ENCODE measurements at places on chromosomes 16 and 17.
A peak's percentile ranks its signal among the peaks of the same experiment; 100 is the strongest.

DNA sequence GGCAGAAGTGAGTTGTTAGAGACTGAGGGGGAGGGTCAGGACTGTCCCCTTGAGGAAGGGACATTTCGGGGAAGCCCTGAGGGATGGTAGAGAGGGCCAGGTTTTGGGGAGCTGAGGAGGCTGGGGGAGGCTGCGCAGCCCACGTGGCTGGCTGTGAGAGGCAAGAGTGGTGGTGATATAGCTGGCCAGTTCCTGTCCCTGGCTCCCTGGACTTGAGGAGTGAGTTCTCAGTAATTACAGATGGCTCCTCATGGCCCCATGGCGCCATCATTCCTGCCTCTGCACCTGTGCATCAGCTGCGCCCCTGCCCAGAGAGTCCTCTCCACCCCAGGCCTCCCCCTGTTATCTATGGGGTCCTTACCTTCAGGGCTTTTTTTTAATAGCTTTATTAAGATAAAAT, 30.3 kb downstream of the MPRIP start:
- no peak for DNase-seq

DNA sequence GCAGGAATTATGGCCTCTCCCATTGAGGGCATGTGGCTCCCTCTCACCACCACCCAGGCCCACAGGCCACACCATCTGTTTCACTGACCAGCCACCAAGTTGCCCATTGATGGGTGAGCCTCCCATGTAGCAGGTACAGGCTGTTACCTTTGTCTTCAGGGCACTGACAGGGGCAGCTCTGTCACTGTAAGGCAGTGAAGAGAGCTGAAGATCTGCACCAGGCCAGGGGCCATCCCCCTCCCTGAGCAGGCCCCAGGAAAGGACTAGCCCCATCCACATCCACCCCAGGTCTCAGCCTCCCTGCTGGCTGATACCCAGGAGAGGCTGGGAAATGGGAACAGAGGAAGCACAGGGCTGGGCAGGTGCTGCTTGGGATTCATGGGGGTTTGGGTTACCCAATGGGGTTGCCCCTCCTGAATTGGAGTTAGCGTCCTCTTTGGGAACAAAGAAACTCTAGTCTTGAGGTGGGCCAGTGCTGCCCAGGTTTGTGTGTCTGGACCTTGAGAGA, 1691.4 kb downstream of the TP53TG3F start:
- no peak for DNase-seq

DNA sequence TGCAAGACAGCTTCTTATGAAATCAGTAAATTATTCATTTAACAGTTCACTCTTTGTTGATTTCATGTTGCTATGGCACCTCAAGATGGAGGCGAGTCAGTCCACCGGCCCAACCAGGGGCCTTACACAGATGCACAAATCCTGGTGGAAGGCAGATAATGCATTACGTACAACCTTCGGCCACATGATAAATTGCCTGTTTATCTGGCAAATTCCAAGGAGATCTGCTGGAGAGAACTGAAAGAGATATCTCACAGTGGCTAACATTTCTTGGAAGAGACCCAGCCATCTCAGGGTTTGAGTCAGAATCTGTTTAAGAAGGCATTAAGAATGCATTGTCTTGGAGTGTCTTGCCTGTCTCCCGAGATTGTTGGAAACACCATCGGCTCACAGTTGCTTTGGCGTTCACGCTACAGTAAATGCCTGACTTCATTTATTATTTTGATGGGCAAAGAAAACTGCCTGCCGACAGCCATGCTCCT, 225.6 kb downstream of the MSI2 start:
- no peak for DNase-seq

DNA sequence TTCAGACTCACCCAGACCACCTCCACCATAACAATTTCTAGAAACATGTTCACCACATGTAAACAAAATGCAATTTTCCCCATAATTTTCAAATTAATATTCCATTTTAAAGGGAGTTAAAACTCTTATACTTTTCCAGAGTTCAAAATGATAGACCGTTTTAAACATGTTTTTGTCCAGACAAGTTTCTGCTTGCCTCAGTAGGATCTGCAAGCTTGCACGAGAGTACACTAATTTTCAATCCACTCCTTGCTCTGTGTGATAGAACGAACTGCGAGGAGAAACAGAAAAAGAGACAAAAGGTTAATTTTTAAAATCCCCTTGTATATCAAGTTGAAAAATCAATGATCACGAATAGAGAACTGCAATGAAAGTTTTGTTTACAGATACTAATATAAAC, 7.1 kb downstream of the FAHD1 start:
- no peak for DNase-seq

- DNase-seq = no peak
Observed at GRCh38 chr16:49640581-49640980, 215.3 kb downstream of the ZNF423 start.

GRCh38 chr16:22670044-22670536, 143.9 kb upstream of the HS3ST2 start:
- DNase-seq = no peak

GRCh38 chr17:67628580-67629013, 89.1 kb upstream of the NOL11 start:
- DNase-seq = no peak

DNA sequence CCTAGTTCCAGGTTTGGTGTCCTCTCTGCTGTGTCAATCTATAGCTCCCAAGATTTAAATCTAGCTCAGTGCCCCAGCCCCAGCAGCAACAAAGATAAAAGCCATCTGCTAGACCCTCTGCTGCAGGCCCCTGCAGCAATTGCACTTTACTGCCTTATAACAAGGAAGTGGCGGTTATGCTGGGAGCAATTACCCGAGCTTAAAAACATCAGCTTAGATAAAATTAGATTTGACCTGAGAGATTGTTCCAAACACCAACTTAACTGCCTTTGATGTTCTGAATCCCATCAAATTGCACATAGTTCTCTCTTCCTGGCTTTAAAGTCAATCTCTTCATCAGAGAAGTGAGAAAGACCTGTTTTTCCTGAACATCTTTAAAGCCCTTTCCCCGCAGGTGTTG, 62.4 kb upstream of the SHISA6 start:
- DNase-seq = no peak

DNA sequence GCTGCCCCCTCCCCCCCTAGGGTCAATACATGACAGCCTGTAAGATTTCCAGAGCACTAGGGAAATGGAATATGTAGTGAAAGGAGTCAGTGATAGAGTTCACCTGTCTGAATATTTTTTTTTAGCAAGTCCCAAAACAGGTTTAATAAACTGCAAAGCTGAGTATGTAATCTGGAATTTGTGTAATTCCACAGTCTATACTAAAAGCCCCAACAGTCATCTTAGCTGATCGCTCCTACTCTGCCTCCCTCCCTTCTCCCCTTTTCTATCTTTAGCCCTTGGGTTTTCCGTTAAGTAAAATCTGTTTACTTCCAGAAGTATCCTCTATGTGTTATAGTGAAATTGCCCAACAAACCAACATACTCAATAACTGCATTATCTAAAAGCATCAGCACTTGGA, 3.5 kb downstream of the CDH13 start:
- no peak for DNase-seq

GRCh38 chr17:29089601-29090044, 46.7 kb downstream of the PIPOX start:
- no peak for DNase-seq

DNA sequence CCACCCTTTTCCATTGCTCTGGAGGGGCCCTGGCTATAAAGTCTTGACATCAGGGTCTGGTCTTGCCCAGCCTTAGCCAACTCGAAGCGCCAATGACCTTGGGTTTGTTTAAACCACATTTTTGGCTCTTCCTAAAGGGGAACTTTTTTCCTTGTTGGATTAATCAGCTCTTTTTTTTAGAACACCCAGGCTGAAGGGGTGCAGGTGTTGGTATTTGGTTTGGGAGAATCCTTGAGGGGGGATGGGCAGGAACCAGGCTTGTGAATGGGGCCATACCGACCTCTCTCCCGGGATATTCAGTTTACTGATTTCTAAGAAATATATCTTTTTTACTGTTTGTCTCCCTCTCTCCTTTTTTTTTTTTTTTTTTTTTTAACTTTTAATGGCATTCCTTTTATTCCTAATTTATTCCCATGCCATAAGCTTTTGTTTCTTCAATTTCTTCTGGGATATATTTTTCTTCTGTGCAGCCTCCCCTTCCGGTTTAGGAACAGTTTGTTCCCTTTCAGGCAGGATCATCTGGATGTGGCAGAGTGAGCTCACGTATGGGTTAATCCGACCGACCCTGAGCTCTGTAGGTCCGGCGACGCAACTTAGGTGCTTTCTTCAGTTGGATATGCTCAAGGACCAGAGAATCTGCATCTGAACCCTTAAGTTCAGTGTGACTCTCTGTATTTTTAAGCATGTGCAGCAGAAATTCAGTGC, 129.5 kb downstream of the ABCC6 start:
- DNase-seq = no peak

DNA sequence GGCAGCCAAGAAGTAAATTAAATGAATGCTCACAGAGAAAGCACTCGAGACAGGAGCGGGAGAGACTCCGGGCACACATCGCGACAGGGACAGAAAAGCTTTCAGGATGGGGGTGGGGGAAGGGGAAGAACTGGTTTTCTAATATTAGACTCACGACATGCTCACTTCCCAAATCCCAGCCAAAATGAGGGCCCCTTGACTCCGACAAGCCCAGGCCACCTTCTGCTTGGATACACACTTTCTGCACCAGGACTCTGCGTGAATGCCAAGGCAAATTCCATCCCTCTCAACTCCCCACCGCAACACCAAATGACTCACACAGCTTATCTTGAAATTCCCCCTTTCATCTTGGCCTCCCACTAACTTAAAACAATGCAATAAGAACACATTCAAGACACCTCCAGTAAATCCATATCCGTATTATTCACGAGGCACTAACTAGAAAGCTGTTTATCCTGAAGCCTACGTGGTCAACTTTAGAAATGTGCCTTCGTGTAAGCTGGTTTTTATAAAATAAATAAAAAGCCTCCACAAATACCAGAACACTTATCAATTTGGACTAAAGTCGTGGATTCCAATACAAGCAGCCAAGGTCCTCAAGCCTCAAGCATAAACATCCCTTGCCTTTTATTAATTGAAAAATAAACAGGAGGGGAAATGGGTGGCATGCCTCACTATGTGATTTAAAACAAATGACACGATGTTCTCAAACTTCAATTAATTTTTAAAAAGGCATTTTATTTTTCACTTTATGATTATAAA, 46.1 kb downstream of the NXN start:
- DNase-seq = no peak

DNA sequence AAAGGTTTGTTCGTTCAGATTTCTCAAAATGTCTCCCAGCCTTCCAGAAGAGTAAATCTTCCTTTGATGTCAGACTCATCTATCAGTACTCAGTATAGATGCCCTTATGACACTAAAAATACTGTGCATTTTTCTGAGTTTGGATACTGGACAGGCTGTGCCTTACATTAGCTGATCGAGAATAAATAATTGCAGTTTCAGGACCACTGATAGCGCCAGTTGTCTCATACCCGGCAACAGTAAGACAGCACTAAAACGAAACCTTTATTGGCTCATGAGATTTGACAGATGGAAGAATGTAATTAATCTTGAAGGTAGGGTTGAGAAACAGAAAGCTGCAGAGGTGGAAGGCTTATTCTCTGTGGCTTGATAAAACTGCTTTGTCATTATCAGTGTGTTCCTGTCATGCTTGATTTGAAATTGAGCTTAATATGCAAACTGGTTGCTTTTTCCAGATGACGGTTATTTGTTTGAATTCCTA, 1.2 kb downstream of the ATP6V0A1 start:
- no peak for DNase-seq

GRCh38 chr16:8718851-8719680, 44.6 kb downstream of the ABAT start:
- no peak for DNase-seq

GRCh38 chr16:21703156-21703555, 39.4 kb downstream of the OTOA start:
- no peak for DNase-seq

GRCh38 chr17:48612854-48613691, 2.0 kb downstream of the HOXB8 start:
- DNase-seq = peak; percentile 50

DNA sequence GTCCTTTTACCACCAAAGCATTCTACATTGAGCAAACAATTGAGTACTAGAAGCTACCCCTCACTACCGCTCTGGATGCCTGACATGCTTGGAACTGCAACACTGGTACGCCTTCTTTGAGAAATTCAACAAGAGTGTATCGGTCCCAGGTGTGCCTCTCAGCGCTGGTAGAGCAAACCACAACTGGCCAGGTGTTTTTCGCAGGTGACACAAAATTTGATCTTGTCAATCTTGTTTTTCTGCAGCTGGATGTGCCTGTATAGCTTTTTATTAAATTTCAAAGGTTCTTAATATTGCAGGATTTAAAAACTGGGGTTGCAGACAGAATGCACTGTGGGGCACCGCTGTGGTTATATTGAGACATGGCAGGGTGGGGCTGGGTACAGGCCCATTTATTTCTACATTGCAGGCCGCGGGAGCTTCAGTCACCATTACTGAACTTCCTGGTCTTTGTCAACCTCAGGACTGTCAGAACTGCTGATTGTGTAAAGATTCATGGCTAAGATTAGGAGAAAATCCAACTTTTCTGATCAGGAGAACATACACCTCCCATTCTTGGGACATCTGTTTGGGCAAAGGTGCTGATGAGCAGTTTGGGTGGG, 4.5 kb upstream of the SNX20 start:
- DNase-seq = no peak

DNA sequence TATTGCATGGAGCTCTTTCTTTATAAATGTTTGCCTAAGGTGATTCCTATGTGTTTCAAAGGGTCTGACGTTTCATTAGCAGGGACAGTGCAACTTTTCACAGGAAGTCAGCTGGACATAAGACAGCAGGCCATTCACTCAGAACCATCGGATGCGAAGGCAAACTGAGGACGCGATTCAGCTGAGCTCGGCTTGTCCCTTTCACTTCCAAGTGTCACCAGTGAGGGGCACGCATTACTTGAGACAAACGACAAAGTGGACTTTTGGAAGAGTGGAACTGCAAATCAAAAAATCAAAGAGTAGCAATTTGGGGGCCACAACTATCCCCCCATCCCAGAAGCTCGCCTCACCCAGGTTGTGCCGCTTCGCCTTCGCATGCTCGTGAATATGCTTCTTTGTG, 14.6 kb downstream of the USP22 start:
- no peak for DNase-seq

GRCh38 chr17:38327936-38328335, 15.8 kb downstream of the GPR179 start:
- no peak for DNase-seq

GRCh38 chr16:52114379-52114778, 432.6 kb downstream of the TOX3 start:
- no peak for DNase-seq

DNA sequence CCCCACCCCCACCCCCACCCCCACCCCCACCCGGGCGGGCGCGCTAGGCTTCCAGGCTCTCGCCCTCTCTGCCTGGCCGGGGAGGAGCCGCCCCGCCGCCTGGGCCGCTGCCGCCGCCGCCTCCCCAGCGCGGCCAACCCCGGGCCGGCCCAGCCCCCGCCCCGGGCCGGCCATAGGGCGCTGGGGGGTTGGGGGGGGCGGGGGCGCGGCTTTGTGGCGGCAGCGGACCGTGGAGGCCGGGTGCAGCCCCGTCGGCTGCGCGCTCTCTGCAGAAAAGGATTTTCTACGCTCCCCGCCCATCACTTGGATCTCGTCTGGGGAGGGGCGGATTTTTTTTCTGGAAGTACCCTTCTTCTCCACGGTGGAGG, 230.9 kb downstream of the MRTFB start:
- DNase-seq = no peak
